Stimulated activated CD4-positive, alpha-beta T cell treated with anti-CD3 and anti-CD28 coated beads, Interleukin-15, amount 100 ng/mL, for 1 hour (primary cell): ENCODE measurements at places on chromosomes 4 and X.

DNA sequence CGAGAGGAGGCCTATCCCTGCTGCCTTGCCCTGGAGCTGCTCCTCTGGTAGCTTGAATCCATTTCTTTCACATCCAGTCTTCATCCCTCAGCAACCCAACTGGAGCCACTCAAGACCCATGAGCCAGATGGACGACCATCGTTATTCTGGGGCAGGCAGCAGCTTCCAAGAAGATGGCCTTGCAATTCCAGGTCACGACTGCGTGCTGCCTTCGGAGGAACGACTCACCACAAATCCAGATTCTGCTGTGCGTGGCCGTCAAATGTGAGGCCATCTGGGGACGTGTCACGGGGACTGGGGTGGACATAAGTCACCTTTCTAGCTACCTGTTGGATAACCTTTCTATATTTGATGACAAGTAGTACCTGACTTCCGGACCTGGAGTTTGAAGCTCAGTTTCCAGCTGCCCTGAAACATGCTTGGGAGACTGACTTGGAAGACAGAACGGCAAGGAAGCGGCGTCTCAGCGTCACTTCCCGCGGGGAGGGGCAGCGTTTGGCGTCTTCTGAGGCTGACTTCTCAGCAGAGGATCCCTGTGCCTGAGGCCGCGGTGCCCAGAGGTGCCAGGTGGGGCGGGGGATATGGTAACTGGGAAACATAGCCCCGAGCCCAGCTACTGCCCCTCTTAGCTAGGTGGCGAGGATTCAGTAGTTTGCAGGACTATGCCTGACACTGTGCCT, 11.7 kb upstream of the TMEM271 start:
- no peak for DNase-seq

GRCh38 chr4:152041295-152041694, 280.5 kb upstream of the GATB start:
- no peak for DNase-seq

GRCh38 chrX:107625739-107626138, 2.6 kb upstream of the PRPS1 start:
- no peak for DNase-seq

GRCh38 chr4:71595576-71596108, 188.2 kb downstream of the GC start:
- no peak for DNase-seq

DNA sequence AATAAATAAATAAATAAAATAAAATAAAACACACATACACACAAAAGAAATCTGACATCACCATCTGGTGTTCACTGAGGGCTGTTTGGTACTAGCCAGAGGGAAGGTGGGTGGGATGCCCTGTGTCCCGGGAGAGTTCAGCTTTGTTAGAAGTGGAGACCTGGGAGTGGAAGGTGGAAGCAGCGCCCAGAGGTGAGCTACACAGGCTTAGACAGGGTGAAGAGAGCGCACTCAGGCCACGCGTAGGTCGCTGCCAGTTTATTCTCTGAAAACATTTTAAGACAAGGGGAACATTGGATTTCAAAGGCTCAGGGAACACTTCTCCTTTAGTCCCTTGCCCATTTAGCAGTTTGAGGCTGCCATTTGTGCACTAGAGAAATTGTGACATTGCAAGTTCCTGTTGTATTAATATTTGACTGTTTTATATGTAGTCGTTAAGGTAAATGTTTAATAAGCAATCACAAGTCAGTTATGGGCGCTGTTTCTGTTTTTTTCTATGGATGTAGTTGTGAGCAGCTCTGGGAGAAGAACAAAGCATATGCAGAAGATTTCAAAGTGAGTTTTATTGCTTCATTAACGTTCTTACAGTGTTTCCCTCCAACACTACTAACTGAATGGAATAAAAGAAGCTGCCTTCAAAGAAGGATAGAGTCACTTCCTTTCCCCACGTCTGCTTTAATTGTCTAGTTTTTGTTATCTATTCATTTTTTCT, 405.5 kb upstream of the NR3C2 start:
- DNase-seq: no peak

GRCh38 chr4:149823769-149824221, 8.2 kb upstream of the IQCM start:
- no peak for DNase-seq

- DNase-seq: no peak
Measured at GRCh38 chrX:1673337-1673736, 58.5 kb downstream of the ASMT start.

DNA sequence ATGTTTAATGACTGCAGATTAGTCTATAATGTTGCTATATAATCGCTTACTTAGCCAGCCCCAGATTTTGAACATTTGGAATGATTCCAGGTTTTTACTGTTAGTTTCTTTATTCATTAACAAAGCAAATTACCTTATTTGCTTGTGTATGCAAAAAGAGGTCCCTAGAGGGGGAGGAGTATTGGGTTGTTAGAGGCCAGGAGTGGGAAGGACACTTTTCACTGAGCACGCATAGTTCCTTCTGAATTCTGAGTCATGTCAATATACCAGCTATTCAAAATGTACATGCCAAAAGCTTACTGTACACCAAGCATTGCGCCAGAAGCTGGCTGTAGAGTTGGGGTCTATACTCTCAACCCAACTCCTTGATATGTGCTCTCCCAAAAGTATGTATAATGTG, 5.1 kb upstream of the DGAT2L6 start:
- no peak for DNase-seq

DNA sequence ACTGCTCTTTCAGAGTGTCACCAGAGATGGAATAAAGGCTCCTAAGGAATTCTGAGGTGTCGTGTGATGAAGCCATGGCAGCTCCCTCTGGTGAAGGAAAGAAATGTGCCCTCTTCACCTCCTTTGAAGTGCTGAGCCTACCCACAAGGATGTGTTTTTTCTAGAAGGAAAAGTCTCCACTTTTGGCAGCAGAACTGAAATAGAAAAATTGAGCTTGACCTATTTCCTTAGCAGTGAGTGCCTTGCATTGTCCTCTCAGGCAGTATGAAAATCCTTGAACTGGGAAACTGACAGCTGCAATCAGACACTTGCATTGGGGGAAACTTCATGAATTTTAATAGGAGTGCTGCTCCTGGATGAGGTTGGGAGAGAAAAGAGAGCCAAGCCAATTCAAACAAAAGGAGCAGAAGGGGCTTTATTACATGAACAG, 95.2 kb downstream of the DCLK2 start:
- DNase-seq: no peak

DNA sequence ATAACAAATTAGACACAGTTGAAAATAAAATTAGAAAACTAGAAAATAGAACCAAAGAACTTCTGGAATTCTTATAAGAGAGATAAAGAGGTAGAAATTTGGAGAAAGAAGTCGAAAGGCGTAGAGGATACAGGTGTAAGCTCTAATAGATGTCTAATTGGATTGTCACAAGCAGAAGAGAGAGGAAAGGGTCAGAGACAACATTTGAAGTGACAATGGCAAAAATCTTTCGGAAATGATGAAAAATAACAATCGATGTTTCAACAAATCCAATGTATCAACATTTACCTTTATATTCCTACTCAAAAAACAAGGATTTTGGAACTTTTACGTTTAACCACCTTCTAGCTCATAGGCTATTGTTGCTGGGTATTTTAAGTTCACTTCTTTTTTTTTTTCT, 3.8 kb downstream of the CXCL8 start:
- DNase-seq: no peak

DNA sequence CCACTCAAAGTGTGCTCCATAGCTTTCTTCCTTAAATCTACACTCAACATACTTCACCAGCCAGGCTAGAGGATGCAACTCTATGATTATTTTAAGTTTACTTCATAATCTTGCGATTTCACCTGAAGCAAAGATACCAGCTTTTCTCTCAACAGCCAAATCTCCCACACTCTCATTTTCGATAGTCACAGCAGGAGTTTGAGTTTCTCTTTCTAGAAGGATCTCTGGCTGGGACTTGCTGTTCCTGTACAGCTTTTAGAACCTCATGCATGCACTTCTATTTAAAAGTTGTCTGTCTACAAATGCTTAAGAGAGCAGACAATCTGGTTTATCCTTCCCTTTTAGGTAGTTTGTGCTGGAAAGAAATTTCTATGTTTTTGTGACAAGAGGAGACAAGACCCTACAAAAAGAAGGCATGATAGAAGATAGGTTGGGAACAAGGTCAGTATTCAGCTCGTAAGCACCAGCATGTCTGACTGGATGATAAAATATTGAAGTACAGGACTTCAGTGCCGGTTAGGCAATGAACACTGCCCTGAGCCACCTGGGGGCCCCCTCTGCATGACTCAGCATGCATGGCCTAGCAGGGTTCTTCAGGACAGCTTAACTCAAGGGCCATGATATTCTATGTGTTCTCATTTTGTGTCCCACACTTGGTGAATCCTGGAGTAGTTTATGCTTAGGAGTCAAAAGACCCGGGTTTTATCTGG, 65.6 kb downstream of the ATXN3L start:
- no peak for DNase-seq
